ENCODE measurements at places on chromosomes 2 and 18.

GRCh38 chr18:48966523-48966922 is 15.8 kb upstream of the SMAD7 start:
- DNase-seq, result no peak

DNA sequence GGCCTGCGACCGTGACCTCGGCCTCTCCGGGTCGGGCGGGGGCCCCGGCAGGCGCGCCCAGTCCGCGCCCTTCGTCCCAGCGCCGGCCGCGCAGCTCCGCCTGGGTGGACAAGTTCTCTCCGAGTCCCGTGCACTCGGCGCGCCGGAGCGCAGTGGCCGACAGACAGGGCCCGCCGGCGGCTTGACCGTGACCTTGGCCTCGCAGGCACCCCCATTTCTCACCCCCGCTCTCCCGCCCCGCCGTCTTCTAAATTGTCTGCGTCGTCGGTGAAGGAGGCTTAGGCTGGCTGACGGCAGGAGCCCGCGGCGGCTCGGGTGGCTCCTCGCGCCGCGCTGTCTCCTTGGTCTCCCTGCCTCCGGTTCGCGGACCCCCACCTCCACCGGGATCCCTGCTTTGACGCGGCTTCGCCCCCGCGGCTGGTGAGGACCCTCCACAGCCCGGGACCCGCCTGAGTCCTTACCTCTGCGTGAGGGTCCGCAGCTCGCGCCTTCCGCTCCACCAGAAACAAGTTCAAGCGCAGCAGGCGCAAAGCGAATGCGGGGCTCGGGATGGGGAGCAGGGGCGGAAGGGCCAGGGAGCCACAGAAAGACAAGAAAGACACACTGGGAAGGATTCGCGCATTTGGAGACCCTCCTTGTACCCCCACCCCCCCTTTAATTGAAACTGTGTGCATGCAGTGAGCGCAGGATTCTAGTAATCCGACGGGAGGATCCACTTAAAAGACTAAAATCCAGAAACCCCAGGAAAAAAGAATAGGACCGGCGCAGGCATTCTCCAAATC is 4.0 kb downstream of the PTGR3 start:
- DNase-seq, result no peak

DNA sequence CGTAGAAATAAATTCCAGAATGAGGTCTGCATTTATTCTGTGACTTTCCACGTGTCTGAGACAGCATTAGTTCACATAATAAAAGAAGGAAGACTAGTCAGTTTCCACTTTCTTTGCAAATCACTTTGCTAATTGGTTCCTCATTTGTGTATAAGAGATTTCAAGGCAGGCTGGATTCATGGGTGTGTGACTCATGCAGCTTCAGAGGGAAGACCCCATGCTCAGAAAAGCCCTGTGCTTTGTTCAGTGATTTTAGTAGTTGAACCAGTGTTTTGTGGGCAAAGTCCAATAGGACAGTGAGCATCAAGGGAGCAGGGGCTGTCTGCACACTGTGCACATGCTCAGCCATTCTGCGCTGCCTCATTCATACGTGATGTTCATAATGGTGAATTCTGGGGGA is 297.8 kb downstream of the DLGAP1 start:
- DNase-seq, result no peak

- DNase-seq, result no peak
Measured at GRCh38 chr2:65458999-65459398, 26.6 kb upstream of the SPRED2 start.

- DNase-seq, result no peak
Measured at GRCh38 chr18:36381075-36381474, 83.6 kb downstream of the FHOD3 start.

DNA sequence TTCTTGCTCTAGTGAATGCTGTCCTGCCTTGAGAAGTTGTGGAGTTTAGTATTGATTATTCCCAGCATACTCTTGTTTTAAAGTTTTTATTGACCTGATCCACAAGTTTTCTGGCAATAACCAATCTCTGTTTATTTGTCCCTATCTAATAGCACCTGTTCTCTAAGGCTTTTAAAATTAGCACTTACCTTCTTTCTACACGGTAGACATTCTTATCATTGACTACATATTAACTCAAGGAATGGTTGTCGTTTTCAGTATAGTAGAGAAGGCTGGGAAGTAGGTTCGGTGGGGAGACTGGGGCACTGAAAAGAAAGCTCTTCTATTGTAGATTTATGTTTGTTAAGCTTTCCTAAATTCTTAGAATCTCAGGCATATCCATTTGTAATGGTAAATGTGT is 726.0 kb downstream of the DPP10 start:
- DNase-seq, result no peak

DNA sequence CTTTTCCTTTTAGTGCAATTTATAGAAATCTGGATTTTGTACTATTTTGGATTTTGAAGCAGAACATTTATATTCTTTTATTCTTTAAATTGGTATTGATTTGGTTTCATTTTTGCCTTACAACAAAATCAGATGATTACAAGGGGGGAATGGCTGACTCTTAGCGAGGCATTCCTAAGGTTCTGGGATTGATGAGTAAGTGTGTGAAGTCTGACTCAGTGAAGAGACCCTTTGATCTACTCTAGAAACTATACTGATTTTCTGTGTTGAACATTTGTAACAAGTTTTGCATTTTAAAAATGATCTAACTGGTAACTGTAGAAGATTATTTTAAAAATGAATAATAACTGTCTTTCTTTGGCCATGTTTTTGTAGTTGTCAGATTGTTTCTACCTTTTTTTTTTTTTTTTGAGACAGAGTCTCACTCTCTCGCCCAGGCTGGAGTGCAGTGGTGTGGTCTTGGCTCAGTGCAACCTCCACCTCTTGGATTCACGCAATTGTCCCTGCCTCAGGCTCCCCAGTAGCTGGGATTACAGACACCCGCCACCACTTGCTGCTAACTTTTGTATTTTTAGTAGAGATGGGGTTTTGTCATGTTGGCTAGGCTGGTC is 48.7 kb downstream of the TTC39C start:
- no peak for DNase-seq

- DNase-seq, result no peak
Measured at GRCh38 chr18:50853863-50854271, 25.1 kb upstream of the ME2 start.

DNA sequence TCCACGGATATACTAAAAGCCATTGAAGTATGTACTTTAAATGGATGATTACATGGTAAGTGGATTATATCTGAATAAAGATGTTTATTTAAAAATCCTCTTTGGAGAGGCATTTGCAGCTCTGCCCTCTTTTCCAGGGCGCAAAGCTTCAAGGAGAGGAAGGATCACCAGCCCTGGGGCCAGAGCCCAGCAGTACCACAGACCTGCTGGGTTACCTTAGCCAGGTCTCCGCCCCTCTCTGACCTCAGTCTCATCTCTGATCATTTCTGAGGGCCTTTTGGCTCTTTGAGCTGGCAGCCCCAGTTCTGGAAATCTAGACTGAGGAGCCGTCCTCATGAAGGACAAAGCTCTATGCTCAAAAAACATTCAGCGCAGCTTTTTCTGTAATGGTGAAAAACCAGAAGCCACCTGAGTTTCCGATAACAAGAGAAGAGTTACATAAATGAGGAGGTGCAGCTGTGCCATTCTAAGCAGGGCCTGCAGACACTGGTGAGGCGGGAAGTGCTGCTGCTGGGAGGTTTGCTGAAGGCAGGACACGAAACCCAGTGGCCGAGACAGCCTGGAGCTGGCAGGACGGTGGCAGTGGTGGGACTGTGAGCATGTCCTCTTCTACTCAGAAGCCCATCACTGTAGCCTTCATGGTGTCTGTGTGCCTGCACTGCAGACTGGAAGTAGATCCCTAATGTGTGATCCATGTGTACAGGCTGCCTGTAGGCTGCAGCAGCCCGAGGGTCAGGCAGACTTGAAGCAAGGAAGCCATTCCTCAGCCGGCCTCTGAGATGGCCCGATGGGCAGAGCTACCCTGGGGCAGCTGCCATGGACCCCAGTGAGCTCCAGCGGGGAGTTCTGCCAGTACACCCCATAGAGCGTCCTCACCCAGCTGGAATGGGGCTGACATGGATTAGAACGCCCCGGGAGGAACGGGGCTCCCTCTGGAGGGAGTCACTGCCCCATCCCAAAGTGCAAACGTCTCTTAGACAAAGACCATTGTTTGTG is 27.7 kb downstream of the ADRA2B start:
- DNase-seq, result peak; percentile 46

DNA sequence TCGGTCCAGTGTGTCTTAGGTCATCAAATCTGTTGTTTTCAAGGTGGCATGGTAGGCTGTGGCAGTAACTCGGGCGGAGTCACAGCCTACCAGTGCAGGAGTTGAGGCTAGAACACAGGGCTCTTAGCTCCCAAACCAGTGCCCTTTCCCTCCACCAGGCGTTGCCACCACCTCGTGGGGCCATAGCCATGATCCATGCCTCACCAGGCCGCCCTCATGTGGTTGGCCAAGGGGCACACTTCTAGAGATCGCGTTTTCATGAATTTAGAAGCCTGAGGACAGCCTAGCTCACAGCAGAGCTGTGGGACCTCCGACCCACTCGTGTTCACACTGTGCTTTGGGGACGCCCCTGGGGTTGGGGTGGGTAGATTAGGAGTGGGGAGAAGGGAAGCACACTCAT is 10.6 kb downstream of the SEC11C start:
- no peak for DNase-seq

DNA sequence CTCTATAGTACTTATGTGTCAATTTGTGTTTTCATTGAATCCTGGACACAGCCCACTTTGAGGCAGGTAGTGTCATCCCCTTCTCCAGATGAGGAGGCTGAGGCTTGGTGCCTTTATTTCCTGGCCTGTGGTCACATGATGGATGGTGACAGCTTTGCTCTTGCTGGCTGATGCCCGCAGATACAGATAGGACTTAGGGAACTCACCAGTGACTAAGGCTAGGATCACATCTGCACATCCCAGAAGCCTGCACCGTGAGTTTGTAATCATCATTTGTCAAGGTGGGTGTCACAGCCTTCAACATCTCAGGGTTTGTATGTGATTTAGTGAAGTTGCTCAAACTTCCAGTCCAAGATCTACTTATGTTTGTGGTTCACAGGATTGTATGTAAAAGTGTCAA is 295.1 kb upstream of the RAB12 start:
- no peak for DNase-seq

DNA sequence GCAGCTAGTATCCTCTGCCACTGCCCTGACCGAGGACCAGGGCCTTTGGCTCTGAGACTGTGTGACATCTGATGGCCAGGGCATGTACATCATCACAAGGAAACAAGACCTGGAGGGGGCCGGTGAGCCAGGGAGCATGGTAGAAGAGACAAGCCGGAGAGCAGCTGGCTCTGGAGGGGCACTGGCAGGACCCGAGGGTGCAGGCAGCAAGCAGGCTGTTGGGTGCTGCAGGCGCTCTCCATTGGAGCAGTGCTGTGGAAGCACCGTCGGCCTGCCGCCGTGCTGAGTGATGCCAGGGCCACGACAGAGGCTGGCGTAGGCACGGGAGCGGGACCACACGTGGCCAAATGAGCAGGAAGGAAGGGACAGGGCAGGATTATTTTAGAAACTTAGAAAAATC is 335.2 kb downstream of the GBX2 start:
- no peak for DNase-seq

DNA sequence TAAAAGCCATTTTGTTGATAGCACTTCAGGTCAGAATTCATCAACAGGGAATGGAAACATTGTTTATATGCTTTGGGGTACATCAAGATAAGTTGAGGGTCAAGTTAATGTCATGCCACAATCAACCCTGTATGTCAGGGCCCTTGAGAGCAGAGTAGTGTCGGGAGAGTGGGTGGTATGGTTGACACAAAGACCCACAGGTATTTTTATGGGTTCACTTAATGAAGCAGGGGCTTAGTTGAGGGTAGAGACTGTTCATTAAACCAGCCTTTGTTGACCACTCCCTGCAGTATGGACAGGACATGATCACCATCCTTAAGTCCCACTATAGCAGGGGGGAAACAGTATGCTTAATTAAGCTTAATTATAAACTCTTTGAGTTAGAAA is 5.7 kb downstream of the RPL37A start:
- DNase-seq, result no peak

- no peak for DNase-seq
Measured at GRCh38 chr18:35524226-35524625, 26.5 kb upstream of the INO80C start.

- no peak for DNase-seq
Measured at GRCh38 chr2:74512744-74513604, 1.3 kb upstream of the TLX2 start.

DNA sequence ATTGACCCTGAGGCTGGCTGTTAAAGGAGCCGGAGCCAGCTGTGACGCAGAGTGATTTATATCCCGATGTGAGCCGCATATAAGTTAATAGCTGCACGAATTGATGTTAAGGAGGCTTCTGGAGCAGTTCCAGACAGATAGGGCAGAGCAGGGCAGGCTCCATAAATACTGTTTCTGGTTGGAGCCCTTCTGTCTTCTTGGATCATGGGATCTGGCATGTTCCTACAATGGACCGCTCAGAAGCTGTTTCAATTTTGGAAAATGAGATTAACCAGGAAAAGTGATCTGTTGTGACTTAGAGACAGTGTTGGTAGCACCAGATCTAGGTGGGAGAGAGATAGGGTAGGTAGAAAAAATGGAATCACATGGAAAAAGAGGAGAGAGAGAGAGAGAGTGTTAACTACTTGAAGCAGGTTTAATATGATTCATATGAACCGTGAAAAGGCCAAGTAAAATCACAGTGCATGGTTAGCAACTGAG is 4.8 kb upstream of the IGFBP5 start:
- no peak for DNase-seq

GRCh38 chr2:142745691-142746090 is 131.8 kb upstream of the KYNU start:
- DNase-seq, result no peak

DNA sequence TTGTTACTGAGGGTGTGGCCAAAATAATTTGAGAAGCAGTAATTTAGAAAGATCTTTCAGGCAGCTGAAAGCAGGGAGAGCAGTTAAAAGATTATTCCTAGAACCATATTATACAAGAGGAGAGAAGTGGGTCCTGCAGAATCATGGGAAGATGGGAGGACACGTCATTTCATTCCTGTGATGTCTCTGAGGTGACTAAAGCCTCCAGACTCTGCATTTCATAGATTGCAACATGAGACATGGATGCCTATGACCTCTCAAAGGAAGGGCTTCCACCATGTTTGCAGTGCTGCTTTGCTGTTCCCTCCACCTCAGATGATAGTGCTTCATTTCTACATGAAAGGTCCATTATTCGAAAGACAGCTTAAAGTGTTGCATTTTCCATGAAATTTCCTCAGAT is 788.4 kb downstream of the TSN start:
- DNase-seq, result no peak

GRCh38 chr2:173355866-173356508 is 1.3 kb downstream of the CDCA7 start:
- no peak for DNase-seq

DNA sequence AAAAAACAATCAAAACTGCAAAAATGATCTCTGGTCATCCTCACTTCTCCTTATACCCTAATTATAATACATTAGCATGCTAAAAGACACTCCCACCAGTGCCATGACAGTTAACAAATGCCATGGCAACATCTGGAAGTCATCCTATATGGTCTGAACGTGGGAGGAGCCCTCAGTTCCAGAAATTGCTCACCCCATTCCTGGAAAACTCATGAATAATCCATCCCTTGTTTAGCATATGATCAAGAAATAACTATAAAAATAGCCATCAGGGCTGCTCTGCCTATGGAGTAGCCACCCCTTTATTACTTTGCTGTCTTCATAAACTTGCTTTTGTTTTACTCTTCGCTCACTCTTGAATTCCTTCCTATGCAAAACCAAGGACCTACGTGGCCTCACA is 5.7 kb upstream of the C2orf80 start:
- DNase-seq, result no peak

Measured in left forelimb (tissue), 1 donor.